ENCODE measurements at places on chromosomes 2 and 18.

GRCh38 chr2:101614127-101614759, 83.3 kb upstream of the MAP4K4 start:
- DNase-seq, result no peak

DNA sequence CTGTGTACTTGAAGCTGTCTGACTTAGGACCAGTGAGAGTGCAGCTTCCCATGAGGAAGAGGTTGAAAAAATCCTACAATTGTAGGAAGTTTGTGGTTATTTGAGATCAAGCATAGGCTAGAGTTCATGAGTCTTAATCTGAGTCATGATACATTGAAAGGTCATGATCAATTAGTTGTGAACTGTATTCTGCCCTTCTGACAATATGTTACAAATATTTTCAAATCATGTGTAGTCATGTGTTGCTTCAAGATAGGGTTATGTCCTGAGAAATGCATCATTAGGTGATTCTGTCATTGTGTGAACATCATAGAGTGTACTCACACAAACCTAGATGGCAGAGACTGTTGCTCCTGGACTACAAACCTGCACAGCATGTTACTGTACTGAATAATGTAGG, 68.4 kb upstream of the MFF start:
- DNase-seq, result no peak

GRCh38 chr2:176680916-176681516, 411.8 kb downstream of the MTX2 start:
- no peak for DNase-seq

GRCh38 chr2:147352264-147353071, 492.4 kb upstream of the ACVR2A start:
- no peak for DNase-seq

DNA sequence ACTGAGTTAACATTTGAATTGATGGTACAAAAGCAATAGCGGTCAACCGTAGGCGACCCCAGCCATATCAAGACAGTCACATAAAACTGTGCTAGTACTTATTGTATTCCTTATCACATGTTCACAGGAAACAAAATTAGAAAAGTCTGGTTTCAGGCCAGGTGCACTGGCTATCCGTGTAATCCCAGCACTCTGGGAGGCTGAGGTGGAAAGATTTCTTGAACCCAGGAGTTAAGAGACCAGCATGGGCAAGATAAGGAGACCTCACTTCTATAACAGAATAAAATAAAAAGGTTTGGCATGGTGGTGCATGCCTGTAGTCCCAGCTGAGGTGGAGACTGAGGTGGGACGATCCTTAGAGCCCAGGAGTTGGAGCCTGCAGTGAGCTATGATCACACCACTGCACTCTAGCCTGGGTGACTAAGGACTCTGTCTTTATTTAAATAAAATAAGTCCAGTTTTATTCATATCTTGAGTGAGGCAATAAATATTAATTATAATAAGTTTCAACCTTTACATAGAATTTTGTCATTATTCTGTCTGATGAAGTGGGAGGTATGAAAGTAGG, 84.1 kb upstream of the RGPD4 start:
- no peak for DNase-seq

DNA sequence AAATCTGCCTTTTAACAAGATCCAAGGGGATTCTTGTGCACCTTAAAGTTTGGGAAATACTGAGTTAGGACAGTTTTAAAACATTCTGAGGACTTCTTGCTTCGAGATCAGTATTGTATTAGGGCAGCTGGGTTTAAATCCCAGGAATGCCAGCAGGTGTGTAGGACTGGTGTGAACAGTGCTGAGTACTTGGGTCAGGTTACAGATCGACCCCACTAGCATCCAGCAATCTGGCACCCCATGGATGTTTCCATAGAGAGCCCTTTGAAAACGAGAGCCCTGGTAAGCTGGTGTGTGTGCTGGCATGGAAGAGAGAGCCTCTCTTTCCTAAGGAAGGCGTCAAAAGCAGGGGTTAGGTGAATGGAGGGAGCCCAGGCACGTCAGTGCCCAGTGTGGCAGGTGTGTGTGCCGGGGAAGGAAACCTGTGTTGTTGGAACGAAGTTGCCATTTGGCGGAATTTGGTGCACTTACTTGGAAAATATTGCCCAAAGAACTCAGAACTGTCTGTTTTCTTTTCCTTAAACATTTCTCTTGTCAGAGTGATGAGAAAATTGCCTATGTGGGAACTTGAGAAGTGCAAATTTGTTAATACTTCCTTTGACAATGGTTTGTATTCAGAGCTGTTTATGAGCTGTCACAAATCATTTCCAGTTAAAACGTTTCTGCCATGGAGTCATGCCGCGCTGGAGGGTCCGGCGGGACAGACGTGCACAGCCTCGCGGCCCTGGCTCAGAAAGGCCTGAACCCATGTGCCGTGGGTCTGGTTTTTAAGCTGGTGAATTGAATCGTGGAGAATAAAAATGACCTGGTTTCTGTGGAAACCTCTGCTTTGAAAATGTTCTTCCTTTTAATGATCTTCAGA, 38.1 kb downstream of the LDLRAD4 start:
- DNase-seq, result no peak

Measured in CD4-positive, alpha-beta T cell treated with Interleukin-12 subunit alpha and Interleukin-12 subunit beta, for 1 hour (primary cell).